ENCODE measurements at places on chromosomes 4 and X.
A peak's percentile ranks its signal among the peaks of the same experiment; 100 is the strongest.

- DNase-seq: peak; percentile 9
- H3K4me1 ChIP-seq: peaks cover 16% of the 10 kb centered on the region
- H3K27me3 ChIP-seq: peaks cover 77% of the 10 kb centered on the region
- H3K36me3 ChIP-seq: no peaks in the 10 kb centered on the region
- H3K27ac ChIP-seq: no peak overlapping the region
These were observed 2185.1 kb upstream of the TENM3 start for GRCh38 chr4:180057891-180058671.

GRCh38 chrX:39729981-39730661, 367.6 kb downstream of the BCOR start:
- no peaks in the 10 kb centered on the region for H3K36me3 ChIP-seq
- H3K4me3 ChIP-seq: no peak overlapping the region
- no peak overlapping the region for H3K27ac ChIP-seq
- H3K27me3 ChIP-seq: no peaks in the 10 kb centered on the region
- no peak for DNase-seq

GRCh38 chr4:184196730-184197385, 20.8 kb downstream of the ENPP6 start:
- no peaks in the 10 kb centered on the region for H3K27me3 ChIP-seq
- no peak overlapping the region for H3K27ac ChIP-seq

DNA sequence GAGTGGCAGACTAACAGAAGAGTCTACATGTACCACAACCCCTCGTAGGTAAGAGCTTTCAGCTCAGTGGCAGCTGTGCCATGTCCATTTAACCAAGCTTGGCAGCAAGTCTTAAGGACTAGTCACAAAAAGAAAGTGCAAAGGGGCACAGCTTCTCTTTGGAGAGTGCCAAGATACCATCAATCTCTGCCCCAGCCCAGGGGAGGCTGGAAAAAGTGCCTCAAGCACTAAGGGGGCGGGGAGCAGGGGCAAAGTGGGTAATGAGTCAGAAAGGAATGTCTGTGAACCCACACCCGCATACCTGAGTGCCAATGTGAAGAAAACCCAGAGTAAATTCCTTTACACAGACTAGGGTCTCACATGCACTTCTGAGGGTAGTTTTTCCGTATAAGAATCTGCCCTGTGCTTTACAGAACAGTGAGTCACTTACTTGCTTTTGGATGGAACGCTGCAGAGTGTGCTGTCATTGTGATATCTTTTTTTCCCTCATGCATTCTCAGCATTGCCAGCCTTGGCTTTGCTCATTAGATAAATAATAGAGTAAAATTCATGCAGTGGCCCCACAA, 219.8 kb downstream of the ZNF674 start:
- DNase-seq: no peak
- no peak overlapping the region for H3K4me3 ChIP-seq
- H3K4me1 ChIP-seq: no peaks in the 10 kb centered on the region
- H3K27me3 ChIP-seq: no peaks in the 10 kb centered on the region
- no peaks in the 10 kb centered on the region for H3K36me3 ChIP-seq

DNA sequence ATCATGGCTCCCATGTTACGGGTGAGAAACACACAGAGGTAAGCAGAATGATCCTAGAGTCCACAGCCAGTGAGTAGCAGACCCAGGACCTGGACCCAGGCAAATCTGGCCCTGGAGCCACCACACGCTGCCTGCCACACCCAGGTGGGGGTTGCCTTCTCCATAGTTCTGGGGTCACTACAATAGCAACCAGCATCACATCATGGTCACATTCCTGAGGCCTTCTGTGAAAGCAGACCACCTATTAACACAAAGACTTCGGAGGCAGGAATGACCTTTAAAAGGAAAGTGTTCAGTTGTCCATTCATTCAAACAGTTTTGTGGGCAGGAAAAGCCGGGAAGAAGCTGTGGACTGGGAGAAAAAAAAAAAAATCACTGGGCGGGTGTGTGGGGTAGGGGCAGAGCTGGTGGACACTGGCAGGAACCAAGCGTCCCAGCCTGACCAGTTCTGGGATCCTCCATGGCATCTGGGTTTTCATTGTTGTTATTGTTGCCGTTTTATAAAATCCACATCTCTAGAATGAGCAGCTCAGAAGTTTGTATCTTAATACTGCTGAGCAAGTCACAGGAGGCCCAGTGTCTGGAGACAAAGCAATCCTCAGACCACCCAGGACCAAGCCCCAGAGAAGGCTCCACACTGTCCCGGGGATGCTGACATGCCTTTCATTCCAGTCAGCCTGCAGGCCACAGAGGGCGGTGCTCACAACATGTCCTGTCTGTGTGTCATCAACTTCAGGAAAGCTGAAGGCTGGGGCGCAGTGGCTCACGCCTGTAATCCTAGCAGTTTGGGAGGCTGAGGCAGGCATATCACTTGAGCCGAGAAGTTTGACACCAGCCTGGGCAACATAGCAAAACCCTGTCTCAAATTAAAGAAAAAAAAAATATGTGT, 67.0 kb downstream of the SEL1L3 start:
- no peaks in the 10 kb centered on the region for H3K27me3 ChIP-seq
- no peak overlapping the region for H3K27ac ChIP-seq

All from heart right ventricle (tissue), 16 donors.